ENCODE measurements at places on chromosomes 1 and 21. TPM values are rescaled to one million over a fixed set of nuclear protein-coding genes. Genes with fewer than 3 reads are reported as not detected.

The CD164L2 gene
- polyA plus RNA-seq, result 0.15 TPM

DNA sequence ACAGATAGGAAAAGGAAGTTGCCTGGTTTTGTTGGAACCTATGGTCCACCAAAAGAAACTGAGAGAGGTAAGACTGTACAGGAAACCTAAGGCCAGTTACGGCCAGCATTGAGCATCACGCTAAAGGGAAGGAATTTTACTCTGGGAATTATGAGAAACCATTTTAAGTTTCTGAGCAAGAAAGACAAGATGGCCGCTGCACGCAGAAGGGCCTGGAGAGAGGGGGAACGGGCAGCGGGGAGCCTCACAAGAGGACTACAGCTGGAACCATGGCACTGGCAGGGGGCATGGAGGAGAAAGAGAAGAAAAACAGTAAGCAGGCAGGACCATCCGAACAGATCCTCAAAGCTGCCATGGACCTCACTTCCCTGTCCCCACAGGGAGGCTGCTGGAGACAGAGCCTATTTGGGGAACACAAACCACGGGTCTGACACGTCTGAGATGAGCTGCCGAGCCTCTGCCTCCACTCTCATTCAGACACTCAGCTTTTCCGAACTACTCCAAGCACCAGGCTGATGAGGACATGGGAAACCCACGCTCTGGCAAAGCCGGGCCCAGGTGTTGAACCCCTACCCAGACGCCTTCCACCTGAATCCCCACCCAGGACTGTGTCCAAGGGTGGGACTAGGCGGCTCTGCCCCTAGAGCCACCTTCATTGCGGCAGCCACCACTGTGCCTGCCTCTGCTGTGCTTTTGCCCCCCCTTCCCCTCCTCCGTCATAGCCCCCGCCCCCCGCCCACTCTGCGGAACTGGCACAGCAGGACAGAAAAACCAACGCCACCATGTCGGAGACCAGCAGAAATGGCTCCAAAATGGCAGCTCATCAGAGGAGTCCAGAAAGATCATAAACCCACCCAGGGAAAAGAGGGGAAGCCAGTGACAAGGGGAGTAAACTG is 69.0 kb downstream of the CD46 start:
- DNase-seq, result no peak

DNA sequence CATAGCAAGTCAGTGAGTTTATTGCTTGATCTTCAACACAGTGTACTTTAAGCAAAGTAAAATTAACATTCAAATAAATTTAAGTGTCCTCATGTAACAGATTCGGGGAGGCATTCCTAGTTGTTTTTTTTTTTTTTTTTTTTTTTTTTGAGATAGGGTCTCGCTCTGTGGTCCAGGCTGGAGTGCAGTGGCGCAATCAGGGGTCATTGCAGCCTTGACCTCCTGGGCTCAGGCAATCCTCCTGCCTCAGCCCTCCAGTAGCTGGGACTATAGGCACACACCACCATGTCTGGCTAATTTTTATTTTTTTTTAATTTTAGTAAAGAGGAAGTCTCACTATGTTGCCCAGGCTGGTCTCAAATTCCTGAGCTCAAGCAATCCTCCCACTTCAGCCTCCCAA is 22.8 kb downstream of the OSBPL9 start:
- no peak for DNase-seq

DNA sequence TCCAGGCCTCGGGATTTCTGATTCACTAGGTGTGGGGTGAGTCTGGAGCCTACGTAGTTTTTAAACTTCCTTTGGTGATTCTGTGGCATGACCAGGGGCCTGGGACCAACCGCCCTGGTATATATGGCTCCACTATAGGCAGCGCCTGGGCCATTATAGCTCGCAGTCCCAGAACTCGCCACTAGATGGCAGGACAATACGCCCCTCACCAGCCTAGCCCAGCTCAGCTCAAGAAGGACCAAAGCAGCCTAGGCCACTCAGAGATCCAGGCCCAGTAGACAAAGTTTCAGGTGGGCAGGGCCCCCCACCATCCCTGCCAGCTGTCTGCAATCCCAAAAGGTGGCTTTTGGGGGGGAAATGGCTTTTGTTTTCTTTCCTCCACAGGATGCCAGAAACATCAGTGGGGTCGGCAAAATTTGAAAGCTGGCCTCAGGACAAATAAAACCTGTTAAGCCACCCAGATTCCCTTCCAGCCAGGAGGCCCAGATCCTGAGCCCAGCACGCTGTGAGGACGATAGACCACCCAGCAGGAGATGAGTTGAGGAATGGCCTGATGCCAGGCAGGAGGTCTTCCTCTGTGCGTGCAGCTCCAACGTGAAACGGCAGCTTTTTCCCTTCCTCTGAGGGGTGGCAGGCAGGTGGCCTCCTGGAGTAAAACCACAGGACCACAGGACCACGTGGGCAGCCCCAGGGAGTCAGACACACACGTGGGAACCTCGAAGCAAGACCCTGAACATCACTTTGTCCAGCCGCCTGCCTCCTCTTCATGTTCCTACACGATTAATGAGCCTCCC is 24.8 kb upstream of the TMEM51 start:
- no peak for DNase-seq

DNA sequence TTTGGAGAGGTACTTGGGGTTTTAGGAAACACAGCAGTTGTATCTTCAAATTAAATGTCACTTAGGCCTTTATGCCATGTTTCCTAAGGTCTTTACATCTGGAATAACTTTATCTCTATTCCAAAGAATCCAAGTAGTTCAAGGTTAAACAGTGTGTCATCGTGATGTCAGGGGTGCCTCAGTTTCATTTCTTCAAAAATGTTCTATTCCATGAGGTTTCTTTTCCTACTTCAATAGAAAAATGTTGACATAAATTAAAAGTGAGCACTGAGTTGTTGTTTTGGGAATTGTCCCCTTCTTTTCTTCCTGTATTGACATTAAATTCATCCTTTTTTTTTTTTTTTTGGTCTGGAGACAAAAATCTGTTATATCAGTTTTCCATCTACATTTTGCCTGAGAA is 160.6 kb upstream of the C21orf91 start:
- no peak for DNase-seq

DNA sequence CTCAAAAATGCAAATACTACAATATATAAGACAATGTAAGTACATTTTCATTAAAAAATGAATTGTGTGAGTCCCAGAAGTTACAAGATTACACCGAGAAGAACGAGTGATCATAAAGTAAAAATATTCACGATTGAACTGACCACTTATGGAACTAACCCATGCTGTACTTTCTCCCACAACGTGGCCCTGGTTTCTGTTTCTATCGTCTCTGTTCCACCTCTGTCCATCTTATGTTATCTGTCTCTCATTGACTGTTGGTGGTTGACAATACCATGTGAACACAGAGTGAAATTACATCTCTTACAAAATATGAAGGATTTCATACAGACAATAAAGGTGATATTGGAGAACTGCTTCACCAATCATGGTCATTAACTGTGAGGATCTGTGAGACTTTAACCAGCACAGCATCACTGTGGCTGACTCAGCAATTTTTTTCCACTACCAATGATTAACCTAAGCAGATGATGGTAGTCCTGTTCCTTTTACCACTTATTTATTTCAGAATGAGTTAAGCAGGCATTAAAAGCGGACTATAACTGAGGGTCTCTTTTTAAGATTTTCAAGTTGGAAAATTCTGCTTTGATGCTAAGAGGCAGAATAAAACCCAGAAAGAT is 165.1 kb downstream of the TGFB2 start:
- DNase-seq, result no peak

GRCh38 chr1:91098299-91098906 is 76.6 kb upstream of the ZNF644 start:
- DNase-seq, result no peak
